ENCODE measurements at places on chromosomes 1 and 21.

DNA sequence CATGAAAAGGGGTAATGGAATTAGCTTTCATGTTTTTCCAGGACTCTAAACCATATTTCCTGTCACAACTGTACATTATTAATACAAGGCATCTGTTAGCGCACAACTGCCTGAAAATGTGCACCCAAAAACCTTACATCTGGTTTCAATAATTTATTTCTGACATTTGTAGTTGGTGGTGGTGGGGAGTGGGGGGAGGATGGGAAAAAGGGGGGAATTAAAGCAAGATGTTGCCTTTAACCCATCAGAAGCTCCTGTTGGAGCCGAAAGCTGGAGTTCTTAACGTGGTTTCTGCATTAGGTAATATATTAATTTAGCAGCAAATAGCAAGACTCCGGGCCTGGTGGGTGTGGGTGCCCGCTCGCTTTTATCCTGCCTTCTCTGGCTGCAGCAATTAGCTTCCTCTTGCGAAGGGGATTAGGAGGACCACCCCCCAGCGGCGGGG lies 36.9 kb upstream of the HHAT start:
- no peak for DNase-seq

- peak; percentile 82 for DNase-seq
These were observed 241.8 kb upstream of the IRF2BP2 start for GRCh38 chr1:234851450-234852438.

GRCh38 chr1:28195780-28196179 lies 19.3 kb upstream of the PTAFR start:
- DNase-seq: no peak

DNA sequence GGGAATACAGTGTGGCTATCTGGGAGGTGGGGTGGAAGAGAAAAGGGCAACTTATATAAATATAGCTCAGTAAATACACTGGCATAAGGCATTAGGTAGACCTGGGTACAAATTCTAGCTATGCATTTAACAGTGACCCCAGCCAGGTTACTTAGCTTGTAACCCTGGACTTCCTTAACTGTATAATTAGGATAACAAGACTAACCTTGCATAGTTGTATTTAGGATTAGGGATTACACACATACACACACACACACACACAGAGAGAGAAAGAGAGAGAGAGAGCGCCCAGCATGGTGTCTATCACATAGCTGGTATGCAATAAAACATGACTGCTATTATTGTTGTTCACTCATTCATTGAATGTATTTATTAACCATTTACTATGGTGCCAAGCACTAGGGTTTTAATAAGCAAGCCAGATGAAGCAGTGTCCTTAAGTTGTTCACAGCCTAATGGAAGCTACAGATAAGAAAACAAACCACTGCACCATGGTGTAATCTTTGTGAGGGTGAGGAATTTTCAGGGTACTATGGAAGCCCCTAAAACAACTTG lies 251.4 kb downstream of the ZNF648 start:
- no peak for DNase-seq

GRCh38 chr1:108615544-108615943 lies 45.3 kb downstream of the HENMT1 start:
- DNase-seq: no peak

DNA sequence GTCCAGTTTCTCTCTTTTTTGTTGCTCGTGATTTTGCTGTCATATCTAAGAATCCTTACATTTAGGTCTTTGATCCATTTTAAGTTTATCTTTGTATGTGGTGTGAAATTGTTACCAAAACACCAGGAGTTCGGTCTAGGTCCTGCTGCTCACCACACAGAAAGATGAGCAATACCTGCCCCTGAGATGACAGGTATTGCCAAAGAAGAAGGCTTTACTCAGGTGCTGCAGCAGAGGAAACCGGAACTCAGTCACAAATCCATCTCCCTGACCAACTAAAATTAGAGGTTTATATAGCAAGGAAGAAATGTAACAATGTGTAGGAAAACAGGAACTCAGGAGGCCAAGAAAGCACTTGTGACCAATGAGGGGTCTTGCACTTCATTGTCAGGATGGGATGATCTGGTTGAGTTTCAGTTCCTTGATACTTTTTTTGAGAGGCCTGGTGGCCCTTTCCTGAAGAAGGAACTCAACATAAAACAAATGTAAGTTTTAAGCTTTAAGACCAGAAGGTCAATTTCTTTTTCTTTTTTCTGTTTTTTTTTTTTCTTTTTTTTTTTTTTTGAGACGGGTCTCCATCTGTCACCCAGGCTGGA lies 16.5 kb upstream of the SETDB1 start:
- DNase-seq: no peak

- peak; percentile 30 for DNase-seq
These were observed 723 bp upstream of the GNAI3 start for GRCh38 chr1:109547463-109548320.

- no peak for DNase-seq
These were observed 82.9 kb downstream of the TBX15 start for GRCh38 chr1:118905196-118905595.

- DNase-seq: no peak
These were observed 27.7 kb downstream of the WARS2 start for GRCh38 chr1:119112791-119113190.

- DNase-seq: peak; percentile 45
These were observed 6.9 kb downstream of the PLA2G5 start for GRCh38 chr1:20076710-20077461.

DNA sequence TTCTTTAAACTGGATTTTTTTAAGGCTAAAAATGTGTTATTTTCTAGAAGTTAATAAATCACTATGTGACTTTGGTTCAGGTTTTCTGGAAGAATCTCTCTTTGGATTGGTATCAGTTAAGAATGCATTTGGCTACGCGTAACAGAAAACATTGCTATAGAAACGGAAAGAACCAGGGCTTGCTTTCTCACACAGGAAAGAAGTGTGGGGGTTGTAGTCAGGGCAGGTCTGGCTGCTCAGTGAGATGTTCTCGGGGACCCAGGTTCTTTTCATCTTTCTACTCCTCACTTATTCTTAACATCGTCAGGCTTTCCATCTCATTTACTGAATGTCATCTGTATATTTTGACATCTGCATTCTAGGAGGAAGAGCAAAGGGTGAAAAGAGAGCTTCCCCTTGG lies 191.4 kb downstream of the ZBTB18 start:
- no peak for DNase-seq

DNA sequence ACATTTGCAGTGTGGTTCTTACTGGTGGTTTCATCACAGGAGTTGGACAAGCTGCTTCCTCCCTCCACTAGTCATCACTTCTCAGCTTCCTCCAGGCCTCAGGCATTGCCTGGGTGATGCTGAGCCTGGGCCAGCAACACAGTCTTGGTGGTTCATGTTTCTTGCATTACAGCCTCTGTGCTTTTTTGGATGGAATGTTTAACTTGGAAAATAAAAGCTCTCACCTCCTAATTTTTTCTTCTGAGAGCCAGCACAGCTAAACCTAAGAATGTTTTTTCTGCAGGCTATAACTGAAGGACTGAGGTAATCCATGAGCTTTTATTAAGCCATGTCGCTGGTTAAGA lies 66.1 kb upstream of the RHOU start:
- DNase-seq: no peak

DNA sequence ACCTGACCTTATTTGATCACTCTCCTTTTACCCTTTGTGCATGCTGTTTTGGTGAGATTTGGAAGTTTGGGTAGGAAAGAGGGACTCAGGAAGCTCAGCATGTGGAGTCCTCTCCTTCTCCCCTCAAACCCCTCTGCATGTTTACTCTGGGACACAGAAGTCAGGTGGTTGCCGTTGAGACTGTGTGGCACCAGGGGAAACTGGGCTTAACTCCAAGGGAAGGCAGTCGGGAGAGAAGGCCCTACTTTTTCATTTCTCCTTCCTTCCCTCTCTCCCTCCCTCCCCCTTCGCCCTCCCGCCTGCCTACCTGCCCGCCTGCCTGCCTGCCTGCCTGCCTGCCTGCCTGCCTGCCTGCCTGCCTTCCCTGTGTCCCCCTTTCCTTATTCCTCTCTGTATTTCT lies 34.8 kb upstream of the TTC22 start:
- DNase-seq: no peak
